ENCODE measurements at places on chromosomes 4 and X.

GRCh38 chr4:75831856-75832405 is 70.3 kb downstream of the PPEF2 start:
- DNase-seq: no peak

DNA sequence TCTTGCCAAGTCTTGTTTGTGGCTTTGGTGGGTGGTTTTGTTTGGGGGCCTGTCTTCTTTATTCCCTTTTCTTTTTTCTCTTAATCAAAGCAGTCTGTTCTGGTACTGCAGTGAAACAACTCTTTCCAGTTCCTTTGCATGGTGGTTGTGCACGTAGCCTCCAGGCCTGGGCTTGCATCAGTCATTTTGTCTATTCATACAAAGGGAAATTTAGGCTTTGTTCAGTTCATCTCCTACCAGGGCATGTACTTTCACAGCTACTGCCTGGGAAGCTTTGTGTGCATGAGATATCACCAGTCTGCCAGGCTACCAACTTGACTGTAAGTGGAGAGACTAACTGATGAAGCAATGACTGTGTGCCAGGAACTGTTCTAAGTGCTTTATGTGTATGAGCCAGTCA is 8.5 kb downstream of the TRIM2 start:
- DNase-seq: no peak

- DNase-seq: no peak
Observed at GRCh38 chr4:82481506-82481840, 51.1 kb downstream of the ENOPH1 start.

DNA sequence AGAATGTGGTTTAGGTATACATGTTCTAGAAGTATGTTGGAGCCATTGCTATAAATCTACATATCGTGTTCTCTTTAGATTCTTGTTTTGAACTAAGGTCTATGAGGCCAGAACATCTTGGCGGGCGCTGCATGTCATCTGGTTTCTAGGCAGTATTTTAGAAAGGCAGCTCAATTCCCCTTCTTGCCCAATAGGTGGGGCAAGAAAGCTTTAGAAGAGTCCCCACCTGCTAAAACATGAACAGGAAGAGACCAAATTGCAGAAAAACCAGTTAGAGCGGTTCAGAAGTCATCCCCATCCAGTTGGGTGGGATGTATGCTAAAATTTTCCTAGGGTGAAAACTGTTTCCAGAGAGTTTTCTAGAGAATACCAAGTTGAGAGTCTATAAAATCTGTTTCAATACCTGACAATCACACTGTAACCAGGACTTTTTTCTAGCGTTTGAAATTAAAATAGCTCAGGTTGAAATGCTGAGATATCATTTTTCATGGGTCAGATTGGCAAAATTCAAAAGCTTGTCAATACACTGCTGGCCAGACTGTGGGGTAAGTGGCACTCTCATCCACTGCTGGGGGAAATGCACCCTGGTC is 17.5 kb upstream of the SH3KBP1 start:
- no peak for DNase-seq

DNA sequence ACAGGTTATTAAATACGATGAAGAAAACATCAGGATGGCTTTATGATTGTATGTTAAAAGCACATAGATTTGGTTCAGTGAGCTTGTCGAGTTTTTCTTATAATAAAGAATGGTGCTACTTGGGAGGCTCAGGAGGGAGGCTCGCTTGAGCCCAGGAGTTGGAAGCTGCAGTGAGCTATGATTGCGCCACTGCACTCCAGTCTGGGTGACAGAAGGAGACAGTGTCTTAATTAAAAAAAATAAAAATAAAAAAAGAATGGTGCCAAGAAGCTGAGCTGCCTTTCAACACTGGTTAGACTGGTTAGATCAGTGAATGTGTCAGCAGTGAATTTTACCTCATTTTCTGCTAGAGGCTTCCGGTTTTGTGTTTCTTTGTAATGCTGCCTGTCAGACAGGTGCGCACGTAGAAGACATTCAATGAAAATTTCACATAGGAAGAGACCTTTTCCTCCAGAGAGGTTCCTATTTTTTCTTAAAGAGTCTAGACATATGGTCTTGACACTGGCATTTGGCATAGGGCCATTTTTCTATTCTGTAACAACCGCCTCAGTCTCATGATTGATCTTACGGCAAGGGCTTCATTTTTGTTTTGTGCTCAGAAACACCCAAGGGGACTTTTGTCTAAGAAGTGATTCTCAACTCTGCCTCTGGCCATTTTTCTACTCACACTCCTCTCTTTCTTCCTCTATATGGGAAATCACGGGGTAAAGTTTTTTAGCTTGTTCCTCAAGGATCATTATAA is 15.0 kb upstream of the ARSF start:
- DNase-seq: no peak

DNA sequence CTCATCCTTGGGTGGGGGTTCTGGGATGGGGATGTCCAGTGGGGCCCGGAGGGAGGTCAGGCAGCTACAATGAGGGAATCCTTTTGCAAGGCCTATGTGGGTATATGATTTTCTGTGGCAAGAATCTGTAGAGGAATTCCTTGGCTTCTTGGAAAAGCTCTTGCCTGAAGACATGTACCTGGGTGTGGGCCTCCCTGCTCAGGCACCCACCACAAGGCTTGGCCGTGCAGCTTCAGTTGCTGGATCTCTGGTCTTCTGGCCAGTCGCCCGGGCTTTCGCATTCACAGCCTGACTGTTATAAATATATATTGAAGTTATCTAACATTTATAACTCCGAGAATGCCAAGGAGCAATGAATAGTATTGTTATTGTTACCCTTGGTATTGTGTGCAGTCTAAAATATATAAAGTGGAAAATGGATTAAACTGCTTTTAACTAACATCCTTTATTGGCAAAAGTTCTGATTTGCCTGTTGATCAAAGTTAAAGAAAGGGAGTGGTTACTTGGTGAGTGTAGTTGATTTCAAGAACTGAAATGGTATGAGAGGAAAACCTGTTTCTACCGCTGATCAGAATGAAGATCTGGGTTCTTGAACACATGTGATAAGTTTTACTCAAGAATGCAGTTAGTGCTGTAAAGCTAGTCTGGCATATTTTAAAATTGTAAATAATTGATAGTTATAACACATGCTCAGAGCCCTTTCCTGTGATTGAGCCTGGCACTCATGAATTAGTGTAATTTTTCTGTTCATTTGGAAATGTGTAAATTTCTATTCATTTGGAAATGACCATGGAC is 36.0 kb downstream of the PTTG2 start:
- no peak for DNase-seq

DNA sequence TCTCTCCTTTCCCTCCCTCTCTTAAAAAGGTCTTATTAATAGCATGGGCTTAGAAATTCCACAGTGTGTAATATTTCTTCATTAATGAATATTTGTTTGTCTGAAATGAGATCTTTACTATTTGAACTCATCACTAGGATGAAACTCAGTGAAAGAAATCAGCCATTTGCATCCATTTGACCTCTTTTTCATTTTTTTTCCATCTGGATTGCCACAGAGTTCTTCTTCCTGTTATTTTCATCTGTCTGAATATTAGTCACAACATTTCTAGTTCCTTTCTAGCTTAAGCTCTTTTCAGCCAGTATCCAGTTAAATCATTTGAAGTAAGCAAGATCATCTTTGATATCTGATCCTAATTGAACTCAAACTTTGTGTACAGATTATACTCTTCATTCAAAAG is 69.2 kb upstream of the PLS3 start:
- DNase-seq: no peak

GRCh38 chr4:8026453-8026852 is 86.8 kb upstream of the AFAP1 start:
- no peak for DNase-seq

GRCh38 chr4:16292585-16292984 is 66.3 kb upstream of the TAPT1 start:
- no peak for DNase-seq

- DNase-seq: no peak
Observed at GRCh38 chr4:41644915-41645295, 103.6 kb downstream of the PHOX2B start.

Data from stimulated activated CD4-positive, alpha-beta T cell treated with anti-CD3 and anti-CD28 coated beads, Interleukin-1b, Interleukin-23, amount 100 ng/mL, for 1 hour (primary cell).